ENCODE measurements at places on chromosomes 1 and 21.

GRCh38 chr1:19738076-19738475 lies 61.6 kb downstream of the TMCO4 start:
- DNase-seq = no peak

DNA sequence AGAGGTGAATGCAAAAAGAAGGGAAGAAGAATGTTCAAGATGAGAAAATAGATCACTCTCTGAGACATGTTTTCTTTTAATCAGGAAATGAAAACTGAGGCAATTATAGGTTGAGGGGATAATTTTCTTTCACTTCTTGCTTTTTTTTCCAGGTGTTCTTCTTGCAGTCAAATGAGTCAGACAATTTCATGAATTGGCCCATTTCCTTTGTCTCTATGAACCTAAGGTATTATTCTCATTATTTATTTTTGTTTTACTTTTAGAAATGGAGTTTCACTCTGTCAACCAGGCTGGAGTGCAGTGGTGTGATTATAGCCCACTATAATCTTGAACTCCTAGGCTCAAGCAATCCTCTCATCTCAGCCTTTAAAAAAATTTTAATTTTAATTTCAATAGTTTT lies 3.5 kb upstream of the VASH2 start:
- DNase-seq = no peak

DNA sequence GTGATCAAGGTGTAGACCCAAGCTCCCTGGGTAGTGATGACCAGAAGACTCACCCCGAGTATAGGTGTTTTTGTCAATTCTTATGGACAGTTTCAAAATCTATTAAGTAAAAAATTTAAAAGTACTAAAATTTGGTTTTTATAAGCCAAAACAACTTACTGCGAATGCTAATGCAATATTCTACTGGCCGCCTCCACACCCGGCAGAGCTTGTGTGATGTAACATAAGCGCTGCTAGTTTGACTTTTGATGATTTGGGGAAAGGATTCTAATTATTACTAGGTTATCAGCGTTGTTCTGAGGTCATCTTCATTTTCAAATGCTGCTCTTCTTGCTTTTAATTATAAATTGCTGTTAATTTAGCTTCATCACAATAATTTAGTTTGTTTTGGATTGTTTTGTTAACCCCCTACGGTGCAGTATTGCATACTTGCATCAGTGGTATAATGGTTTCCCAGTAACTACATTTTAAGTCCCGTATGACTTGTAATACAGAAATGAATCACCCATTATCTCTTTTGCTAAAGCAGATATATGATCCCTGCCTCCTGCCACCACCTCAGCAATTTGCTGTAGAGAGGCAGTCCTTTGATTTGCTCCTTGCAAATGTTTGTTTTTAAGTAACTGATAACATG lies 178.0 kb downstream of the SDCCAG8 start:
- no peak for DNase-seq

- DNase-seq = no peak
Observed at GRCh38 chr1:210325026-210325670, 3.6 kb upstream of the HHAT start.

DNA sequence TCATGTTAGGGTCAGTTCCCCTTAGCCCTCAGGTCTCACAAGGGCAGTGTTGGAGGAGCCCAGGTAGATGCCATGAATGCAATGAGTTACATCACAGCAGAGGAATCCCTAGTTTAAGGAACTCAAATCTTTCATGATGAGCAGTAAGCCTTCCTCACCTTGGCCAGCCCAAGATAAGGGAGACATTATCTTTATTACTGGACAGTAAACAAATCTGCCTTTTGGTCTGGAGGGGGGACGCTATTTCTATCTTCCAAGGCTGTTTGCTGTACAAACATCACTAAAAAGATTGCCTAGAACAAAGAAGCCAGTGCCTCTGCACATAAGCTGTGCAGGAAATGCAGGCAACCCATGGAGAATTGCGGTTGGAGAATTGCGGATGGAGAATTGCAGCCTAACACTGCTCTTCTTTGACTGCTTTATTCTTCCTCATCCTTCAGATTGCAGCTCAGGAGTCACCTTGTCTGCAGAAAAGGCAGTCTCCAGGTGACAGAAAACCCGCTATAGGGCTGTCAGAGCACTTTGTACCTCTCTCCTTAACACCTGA lies 2.3 kb upstream of the CHI3L1 start:
- DNase-seq = no peak
